ENCODE measurements at places on chromosomes 4 and X.

- no peak for DNase-seq
Measured at GRCh38 chrX:108299101-108299591, 139.1 kb downstream of the COL4A6 start.

DNA sequence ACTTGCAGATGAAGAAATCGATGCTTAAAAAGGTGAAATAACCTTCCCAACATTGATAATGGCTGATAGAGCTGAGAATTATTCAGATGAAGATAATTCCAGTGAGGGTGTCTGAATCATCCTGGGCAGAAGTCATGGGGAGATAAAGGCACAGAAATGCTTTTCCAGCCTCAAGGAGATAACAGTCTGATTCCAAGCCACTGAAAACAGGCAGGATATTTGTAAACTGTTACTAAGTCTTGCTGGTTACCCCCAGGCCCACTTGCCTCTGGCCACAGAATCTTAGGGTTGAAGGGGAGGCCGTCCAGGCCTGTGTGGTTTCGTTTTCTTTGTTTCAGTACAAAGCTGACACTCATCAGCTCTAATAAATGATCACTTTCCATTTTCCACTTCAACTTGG is 158.5 kb downstream of the SH3KBP1 start:
- no peak for DNase-seq

GRCh38 chrX:15882704-15883539 is 28.3 kb upstream of the AP1S2 start:
- no peak for DNase-seq

- no peak for DNase-seq
Measured at GRCh38 chr4:151322570-151322969, 2.8 kb downstream of the SH3D19 start.

DNA sequence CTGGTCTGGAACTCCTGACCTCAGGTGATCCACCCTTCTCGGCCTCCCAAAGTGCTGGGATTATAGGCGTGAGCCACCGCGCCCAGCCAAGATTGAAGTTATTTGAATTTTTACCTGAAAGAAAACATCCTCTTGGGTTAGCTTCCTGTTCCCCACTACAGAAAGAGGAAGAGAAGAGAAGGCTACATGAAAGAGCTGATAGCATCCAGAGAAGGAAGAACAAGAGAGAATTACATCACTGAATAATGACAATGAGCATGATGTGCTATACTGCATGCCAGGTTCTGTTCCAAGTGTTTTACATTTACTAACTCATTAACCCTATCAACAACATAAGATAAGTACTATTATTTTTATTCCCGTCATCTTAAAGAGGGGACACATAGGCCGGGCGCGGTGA is 11.5 kb upstream of the TBC1D1 start:
- no peak for DNase-seq

GRCh38 chr4:72094059-72094797 is 62.4 kb downstream of the NPFFR2 start:
- DNase-seq = no peak

DNA sequence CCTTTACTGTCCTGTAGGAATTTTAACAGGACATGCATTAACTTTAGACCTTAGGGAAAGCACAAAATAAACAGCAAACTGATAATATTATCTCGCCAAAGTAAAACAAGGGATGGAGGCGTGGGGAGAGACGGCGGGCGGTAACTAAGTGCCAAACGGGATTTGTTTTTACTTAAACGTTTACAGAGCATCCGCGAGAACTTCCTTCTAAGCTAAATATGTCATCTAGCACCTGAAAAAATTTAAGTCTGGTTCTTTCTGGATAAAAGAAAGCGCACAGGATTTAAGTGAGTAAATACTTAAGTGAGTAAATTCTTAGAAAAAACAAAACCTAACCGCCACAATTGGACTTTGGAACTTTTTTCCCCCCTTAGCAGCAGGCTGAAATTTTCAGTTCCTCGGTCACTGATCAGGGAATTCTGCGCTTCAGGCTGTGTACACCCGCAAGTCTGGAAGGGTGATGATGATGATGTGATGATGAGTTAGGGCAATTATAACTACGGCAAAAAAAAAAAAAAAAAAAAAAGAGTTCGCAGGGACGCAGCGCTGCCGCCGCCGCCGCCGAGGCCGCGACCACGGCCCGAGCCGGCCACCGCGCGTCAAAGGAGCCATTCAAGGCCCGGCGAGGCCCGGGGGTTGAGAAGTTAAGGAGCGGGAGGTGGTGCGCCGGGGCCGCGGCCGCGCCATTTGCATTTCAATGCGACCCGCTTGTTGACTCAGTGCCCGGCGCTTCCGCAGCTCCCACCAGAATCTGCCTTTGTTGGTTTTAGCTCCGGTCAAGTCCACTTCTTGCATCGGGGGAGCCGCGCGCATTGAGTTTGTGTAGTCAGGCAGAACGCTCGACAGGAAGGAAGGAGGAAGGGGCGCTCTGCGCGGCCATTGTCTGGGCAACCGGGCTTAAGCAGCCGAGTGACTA is 108.8 kb downstream of the SPRY1 start:
- DNase-seq = peak; percentile 7

DNA sequence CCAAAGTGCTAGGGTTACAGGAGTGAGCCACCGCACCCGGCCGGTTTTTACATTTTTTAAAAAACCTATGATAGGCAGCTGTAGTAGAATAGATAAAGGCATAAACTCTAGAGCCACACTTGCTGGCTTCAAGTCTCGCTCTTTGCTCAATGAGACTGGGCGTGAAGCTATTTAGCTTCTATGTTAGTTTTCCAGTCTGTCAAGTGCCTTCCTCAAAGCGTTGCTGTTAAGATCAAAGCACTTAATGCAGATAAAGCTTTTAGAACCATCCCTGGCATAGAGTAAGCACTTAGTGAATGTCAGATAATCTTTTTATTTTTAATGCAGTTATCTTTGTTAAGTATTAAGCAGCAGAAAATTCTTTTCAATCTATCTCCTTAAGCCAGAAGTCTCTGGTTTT is 42.0 kb upstream of the BMPR1B start:
- no peak for DNase-seq

GRCh38 chr4:103457566-103457965 is 259.4 kb upstream of the CENPE start:
- DNase-seq = no peak

DNA sequence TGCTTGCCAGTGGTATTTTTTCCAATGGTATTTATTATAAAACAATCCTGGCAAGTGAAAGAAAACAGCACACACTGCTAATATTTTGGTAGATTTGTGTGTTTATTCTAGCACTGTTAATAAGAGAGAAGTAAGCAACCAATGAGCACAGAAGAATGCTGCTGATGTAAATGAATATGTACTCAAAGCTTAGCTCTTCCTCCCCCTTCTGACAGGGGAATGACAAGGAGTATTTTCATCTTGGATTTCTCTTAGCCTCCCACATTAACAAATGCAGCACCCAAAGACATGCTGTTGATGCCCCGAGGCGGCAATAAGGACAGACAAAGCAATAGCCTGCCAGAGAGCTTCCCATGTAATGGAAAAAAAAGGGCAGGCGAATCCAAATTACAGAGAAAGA is 18.6 kb downstream of the ARHGAP6 start:
- no peak for DNase-seq

DNA sequence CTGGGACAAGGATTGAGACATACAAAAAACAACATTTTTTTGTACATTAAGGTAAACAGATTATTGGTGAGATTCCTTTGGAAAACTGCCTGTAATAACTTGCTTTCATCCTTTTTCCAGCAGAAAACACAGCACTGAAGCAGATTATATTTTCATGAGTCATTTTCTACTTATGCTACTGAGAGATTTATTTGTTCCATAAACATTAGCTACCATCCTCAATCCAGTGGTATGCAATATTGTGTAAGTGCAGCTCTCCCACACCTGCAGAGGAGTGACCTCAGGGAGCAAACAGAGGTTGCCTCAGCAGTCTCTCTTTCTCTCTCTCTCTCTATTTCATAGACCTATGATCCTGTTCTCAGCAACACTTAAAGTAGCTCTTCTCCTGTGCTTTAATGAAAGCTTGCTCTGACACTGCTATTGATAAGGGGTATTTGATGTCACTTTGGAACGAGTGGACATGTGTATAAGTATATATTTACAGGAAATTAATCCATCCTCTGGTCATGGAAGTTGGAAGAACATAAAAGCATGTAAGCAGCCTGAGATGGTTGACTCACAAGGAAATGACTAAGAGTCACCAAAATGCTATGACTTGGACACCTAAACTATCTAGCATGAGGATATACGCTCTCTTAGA is 163.7 kb upstream of the SPANXC start:
- DNase-seq = peak; percentile 23

DNA sequence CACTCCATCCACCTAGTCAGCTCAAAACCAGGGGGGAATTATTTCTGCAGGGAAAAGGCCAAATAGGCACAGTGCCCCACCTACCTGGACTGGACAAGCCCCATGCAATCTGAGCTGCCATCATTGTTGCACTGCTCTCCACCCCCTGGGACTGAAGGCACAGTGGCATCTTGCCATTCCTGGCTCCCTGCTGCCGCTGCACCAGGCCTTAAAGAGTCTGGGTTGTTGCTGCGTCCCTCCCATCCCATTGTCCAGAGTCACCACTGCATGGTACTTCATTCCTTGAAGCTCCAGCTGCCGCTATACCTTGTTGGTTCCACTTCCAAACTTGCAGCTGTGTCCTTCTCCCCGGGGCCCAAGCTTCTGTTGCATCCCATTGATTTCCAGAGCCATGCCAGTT is 629.7 kb downstream of the STIM2 start:
- no peak for DNase-seq

GRCh38 chr4:150722908-150723362 is 141.0 kb downstream of the MAB21L2 start:
- no peak for DNase-seq

DNA sequence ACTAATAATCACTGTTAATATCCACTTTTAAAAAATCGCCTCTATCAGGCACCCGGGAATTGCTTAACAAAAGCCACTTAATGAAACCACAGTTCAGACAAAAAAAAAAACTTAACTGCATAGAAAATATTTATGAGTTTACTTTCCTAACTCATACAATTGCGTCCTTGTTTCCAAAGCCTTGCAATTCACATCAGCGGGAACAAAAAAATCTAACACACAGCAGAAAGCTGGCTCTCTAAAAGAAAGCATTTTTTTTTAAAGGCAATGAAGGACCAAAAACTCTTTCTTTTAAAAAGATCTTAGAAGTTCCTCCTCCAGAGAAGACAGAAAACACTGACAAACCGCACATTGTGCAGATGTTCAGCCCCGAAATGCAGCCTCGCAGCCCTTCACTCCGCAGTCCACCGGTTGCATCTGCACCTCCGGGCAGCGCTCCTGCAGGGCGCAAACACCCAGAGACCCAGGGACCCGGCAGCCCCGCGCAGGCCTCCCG is 812 bp downstream of the FAT1 start:
- peak; percentile 68 for DNase-seq

- no peak for DNase-seq
Measured at GRCh38 chr4:75834772-75835154, 67.5 kb downstream of the PPEF2 start.

- DNase-seq = no peak
Measured at GRCh38 chrX:132184871-132185270, 34.4 kb downstream of the RAP2C start.

GRCh38 chr4:6368601-6369000 is 99.0 kb downstream of the WFS1 start:
- no peak for DNase-seq

- no peak for DNase-seq
Measured at GRCh38 chr4:105967058-105967658, 71.9 kb downstream of the NPNT start.

GRCh38 chr4:187575706-187576105 is 419.9 kb upstream of the ZFP42 start:
- no peak for DNase-seq
